ENCODE measurements at places on chromosomes 12 and 14.

- DNase-seq: no peak
Measured at GRCh38 chr14:86672080-86672479, 1142.1 kb downstream of the FLRT2 start.

DNA sequence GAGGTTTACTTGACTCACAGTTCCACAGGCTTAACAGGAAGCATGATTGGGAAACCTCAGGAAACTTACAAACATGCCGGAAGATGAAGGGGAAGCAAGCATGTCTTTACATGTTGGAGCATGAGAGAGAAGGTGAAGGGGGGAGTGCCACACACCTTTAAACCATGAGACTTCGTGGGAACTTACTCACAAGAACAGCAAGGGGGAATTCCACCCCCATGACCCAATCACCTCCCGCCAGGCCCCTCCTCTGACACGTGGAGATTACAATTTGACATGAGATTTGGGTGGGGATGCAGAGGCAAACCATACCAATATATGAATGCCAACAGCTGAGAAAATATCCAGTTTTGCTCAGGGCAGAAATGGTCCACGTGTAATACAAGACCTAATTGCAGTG is 518.6 kb downstream of the VRK1 start:
- DNase-seq: no peak

DNA sequence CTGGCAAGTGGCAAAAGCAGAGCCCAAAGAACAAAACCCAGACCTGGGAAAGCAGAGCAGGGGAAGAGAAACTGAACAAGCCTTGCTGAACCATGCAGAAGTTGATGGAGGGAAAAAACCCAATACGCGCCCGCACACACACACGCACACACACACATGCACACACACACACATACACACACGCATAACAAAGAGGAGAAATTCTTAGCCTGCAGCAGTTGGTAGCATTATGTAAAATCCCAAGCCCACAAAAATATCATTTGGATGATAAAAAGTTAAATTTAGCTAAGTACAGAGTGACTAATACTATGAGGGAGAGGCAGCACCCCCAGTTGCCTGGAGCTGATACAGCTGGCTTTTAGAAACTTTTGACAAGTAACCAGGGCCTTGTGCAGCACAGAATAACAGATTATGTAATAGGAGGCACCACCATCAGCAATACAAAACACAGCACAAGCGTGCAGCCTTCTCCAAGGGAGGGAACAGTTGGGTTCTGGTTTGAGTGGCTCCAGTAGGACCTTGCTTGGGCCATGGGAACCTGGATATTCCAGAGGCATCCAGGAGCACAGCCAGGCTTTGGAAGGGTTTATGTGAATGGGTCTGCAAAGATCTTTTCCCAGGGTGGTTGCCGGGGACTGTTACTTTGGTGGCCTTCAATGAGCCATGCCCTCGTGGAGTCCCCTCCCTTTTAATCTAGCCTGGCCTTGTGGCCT is 35.3 kb downstream of the PITPNM2 start:
- no peak for DNase-seq

GRCh38 chr12:46858368-46858767 is 32.6 kb upstream of the SLC38A4 start:
- DNase-seq: no peak

DNA sequence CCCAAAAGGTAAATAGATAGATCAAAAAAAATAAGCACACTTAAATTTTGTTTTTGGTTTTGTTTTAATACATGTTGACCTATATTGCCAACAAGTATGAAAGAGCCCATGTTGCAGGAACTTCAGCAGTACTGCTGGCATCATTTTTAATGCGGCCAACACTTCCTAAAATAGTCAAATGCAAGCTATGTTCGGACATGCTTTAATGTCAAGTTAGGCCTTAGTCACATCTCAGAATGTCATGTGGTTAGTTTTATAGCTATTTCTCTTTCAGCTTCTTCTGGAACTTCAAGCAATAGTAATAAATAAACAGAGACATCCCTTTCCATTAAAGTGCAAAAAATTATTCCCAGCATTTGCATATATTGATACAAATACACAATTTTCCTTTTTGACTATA is 153.4 kb downstream of the PIK3C2G start:
- no peak for DNase-seq

- DNase-seq: no peak
Measured at GRCh38 chr12:96350982-96351381, 49.3 kb downstream of the CDK17 start.

DNA sequence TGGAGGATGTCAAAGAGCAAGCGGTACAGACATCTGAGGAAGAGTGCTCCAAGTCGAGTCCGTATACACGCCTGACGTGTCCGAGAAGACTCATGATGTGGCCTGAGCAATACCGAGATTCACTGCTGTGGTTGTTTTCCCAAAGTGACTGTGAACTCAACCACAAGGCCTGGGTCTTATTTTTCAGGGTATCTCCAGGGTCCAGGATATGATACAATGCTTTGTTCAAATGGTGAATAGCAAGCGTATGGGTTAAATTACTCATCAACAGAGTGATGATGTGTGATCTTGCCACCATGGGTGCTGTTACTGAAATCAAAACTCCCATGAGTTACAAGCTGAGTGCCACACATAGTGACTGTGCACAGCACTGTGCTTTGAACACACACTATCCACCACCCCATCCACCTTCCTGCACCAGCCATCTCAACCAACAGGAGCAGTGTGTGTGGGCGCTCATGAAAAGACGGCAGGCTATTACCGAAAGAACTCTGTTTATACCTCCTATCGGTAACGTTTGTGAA is 109.6 kb downstream of the BCAT1 start:
- no peak for DNase-seq

- DNase-seq: no peak
Measured at GRCh38 chr12:47868041-47868440, 36.8 kb downstream of the VDR start.

DNA sequence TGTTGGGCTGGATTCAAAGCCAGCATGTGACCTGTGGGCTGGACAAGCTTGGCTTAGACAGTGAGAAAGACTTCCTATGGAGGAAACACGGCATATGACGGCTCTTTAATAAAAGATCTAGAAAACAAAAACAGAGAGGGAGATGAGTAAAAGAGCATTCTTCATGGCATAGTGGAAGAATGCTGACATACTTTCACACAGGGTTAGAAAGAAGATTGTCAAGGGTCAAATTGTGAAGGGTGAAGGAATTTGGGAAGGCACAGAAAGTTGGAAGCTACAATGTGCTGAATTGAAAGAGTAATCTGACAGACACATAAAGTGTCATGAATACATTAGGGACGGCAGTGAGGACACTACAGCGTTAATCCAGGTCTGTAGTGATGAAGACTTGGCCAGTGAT is 63.4 kb downstream of the GALNT4 start:
- DNase-seq: no peak

- no peak for DNase-seq
Measured at GRCh38 chr14:75053396-75054291, 2.4 kb upstream of the MLH3 start.

- no peak for DNase-seq
Measured at GRCh38 chr12:64840949-64841717, 16.7 kb downstream of the TBC1D30 start.

GRCh38 chr12:61490526-61491498 is 769.4 kb upstream of the USP15 start:
- DNase-seq: no peak

GRCh38 chr12:31494455-31494854 is 96.5 kb downstream of the DENND5B start:
- no peak for DNase-seq

- DNase-seq: no peak
Measured at GRCh38 chr12:109228664-109229063, 80.4 kb downstream of the FOXN4 start.

DNA sequence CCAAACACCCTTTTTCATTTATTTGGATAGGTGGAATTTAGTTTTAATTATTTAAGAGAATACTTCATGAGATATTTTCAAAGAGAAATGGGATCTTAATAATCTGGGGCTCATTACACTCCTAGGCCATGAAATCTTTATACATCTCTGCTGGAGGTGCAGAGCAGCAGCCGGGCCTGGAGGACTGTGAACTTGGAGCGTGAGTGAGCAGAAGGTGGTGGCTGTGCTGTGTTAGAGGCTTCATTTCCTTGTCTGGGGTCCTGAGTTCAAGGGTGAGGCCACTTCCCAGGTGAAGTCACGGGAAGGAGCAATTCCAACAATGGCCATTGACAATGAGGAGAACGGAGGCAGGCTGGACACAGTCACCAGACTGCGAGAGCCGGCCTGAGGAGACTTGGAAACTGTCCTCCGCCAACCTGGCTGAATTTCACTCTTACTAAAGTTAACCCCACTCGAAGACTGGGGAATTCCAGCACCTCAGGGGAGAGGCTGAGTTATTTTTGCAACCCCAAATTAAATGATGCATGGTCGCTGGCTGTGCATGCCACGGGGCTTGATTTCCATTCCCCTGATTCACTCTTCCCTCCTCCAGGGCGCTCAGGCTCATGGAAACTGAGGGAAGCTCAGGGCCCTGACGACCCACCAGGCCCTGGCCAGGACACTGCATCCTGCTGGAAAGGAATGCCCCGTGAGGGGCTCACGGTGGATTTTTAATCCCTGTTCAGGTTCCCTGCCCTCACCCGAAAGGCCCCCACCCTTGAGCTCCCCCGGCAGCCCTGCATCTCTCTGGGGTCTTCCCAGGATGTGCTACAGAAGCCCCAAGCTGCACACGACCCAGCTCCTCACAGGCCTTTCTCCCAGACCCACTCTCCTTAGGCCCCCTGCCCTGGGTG is 22.6 kb upstream of the TRAF3 start:
- DNase-seq: no peak

- DNase-seq: no peak
Measured at GRCh38 chr12:26668230-26668629, 164.8 kb downstream of the ITPR2 start.

GRCh38 chr12:95554532-95555071 is 3.3 kb upstream of the USP44 start:
- DNase-seq: no peak

DNA sequence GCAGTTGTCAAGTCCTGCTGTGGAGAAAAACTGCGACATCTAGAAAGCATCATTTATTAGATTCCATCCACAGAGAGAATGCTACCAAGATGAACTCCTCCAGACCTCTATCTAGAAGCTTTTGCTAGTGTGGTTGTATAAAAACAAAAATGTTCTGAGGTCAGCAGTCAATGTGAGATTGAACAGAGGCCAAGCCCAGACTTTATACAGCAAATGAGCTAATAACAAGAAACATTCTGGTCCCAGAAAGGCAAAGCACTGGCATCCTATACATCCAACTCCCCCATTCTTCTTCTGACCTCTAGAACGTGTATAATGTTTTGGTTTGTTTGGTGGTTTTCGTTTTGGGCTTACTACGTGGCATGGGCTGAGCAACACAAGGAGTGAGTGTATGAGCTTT is 26.7 kb upstream of the RIN3 start:
- no peak for DNase-seq

GRCh38 chr12:100656856-100657255 is 83.4 kb downstream of the GAS2L3 start:
- no peak for DNase-seq

- no peak for DNase-seq
Measured at GRCh38 chr12:3123729-3124128, 46.5 kb downstream of the TSPAN9 start.

GRCh38 chr14:33587791-33588190 is 363.1 kb downstream of the EGLN3 start:
- no peak for DNase-seq

- no peak for DNase-seq
Measured at GRCh38 chr14:21866479-21866878, 192.9 kb upstream of the OR4E1 start.

DNA sequence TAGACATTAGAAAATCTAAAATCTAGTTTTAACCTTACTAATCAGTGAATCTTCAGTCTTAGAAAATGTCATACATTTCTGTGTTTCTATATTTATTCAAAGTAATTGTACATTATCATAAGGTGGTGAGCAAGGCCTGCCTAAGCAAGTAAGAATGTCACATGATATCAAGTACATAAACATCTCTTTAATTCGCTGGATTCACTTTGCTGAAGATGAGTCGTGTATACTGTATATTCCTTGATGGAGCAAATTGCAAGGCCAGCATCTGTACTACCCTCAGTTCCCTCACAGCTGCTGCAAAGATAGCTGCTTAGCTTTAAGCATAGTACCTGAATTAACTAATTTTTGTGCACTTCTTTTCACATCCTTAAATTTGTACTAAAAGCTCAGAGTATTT is 8.5 kb upstream of the AK7 start:
- no peak for DNase-seq

GRCh38 chr12:10466311-10466710 is 13.1 kb upstream of the KLRC1 start:
- DNase-seq: no peak

- DNase-seq: no peak
Measured at GRCh38 chr14:64983439-64984310, 3.0 kb upstream of the FNTB start.

- DNase-seq: no peak
Measured at GRCh38 chr12:123427036-123427769, 9.3 kb downstream of the RILPL2 start.

DNA sequence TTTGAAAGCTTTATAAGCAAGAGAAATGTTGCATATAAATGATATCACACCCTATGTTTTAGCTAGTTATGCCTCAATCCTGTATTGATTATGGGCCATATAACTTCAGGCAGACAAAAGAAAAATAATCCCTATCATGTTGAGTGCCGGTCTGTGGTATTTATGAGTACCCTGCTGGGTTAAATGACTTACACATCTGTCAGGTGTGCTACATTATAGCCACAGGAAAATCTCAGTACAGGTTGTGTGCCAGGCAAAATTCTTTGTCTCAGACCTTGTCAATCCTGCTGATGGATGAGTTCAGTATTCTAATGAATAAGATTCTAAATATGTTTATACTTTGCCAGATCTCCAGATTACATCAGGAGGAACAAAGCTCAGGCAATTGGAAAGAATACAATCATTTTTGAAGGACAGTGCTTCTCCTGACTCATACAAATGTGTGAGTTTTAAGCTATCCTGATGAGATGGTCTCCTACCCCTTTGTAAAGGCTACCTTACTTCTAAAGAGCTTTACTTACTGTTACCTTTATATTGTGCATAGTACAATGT is 109.8 kb upstream of the FOXG1 start:
- no peak for DNase-seq

DNA sequence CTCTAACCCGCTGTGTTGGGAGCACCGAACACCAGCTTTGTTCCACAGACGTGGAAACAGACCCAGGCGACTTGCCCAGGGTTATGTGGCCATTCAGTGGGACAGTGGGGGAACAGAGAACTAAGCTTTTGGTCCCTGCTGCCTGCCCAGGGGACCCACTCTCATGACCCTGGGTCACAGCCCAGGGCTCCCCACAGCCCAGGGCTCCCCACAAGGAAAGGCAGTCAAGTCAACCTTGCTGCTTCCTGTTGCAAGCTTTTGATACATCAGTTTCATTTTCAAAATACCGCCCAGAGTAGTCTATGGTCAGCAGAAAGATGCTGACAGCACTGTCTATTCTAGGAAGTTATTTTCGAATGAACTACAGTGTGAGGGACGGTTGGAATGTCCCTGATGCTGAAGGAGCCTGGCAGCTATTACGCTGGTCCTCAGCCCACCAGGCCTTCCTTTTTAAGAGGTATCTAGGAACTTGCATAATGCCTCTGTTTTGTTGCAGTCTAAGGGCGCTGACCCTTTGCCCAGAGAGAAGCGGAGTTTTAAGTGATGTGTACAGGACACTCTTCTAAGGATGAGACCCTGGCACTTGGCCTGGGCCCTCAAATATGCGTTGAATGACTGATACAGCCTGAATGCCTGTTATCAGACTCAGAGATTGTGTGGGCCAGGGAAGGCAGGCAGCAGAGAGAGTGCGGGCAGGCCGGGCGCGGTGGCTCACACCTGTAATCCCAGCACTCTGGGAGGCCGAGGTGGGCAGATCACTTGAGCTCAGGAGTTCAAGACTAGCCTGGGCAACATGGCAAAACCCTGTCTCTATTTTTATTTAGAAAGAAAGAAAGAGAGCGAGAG is 12.6 kb upstream of the TTC7B start:
- no peak for DNase-seq

- DNase-seq: no peak
Measured at GRCh38 chr14:97028382-97028781, 231.2 kb downstream of the VRK1 start.

All from endothelial cell (in vitro differentiated cells).